ENCODE measurements at places on chromosomes 16 and 17. TPM values are rescaled to one million over a fixed set of nuclear protein-coding genes. Genes with fewer than 3 reads are reported as not detected.

Gene SLC22A31
- polyA plus RNA-seq: 0.47 TPM

Gene NGFR
- polyA plus RNA-seq: 9.4 TPM

GRCh38 chr17:10842658-10843057, 4.8 kb upstream of the PIRT start:
- H3K27ac ChIP-seq: no peak overlapping the region
- no peak for DNase-seq
- no peaks in the 10 kb centered on the region for H3K27me3 ChIP-seq
- no peak overlapping the region for H3K4me3 ChIP-seq
- no peaks in the 10 kb centered on the region for H3K4me1 ChIP-seq

- peak overlapping the region; percentile 3 for H3K27ac ChIP-seq
- no peak overlapping the region for H3K4me3 ChIP-seq
- H3K27me3 ChIP-seq: no peaks in the 10 kb centered on the region
- peaks cover 11% of the 10 kb centered on the region for H3K36me3 ChIP-seq
- H3K4me1 ChIP-seq: peaks cover 19% of the 10 kb centered on the region
These were observed 24.7 kb downstream of the WSB1 start for GRCh38 chr17:27318633-27319032.

DNA sequence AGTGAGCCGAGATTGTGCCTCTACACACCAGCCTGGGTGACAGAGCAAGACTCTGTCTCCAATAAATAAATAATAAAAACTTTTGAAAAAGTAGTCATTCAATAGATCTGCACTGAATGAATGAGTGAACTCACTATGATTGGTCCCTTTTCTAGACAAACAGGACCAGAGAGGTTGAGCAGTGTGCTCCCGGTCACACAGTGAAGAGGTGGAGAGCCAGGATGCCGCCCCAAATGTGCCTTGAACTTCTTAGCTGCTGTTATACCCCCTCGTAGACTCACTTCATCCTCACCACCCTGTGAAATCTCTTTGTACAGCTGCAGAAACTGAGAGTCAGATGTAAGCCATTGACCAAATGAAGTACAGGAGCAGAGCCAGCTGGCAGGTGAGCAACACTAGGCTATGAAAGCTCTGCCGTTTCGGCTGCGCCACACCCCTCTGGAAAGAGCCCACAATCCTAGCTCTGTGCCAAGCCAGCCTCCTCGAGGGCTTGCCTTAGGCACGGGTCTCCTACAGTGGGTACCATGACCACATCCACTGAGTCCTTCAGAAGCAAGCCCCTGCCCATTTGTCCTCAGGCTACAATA, 7.8 kb upstream of the KIAA0513 start:
- no peaks in the 10 kb centered on the region for H3K27me3 ChIP-seq
- no peaks in the 10 kb centered on the region for H3K36me3 ChIP-seq
- H3K27ac ChIP-seq: peak overlapping the region; percentile 47
- no peak overlapping the region for H3K4me3 ChIP-seq

- H3K36me3 ChIP-seq: peaks cover 2% of the 10 kb centered on the region
- no peaks in the 10 kb centered on the region for H3K27me3 ChIP-seq
- no peaks in the 10 kb centered on the region for H3K4me1 ChIP-seq
- H3K4me3 ChIP-seq: no peak overlapping the region
- H3K27ac ChIP-seq: no peak overlapping the region
These were observed 63.3 kb downstream of the CYB561 start for GRCh38 chr17:63382826-63383225.

GRCh38 chr17:49583226-49583625, 7.6 kb downstream of the NXPH3 start:
- H3K4me1 ChIP-seq: no peaks in the 10 kb centered on the region
- no peak overlapping the region for H3K27ac ChIP-seq
- no peaks in the 10 kb centered on the region for H3K27me3 ChIP-seq
- H3K36me3 ChIP-seq: no peaks in the 10 kb centered on the region
- DNase-seq: no peak

GRCh38 chr16:66116163-66117002, 250.1 kb upstream of the CDH5 start:
- no peaks in the 10 kb centered on the region for H3K4me1 ChIP-seq
- H3K27ac ChIP-seq: no peak overlapping the region
- H3K4me3 ChIP-seq: no peak overlapping the region
- no peak for DNase-seq
- H3K36me3 ChIP-seq: no peaks in the 10 kb centered on the region

All from kidney (tissue), 22 donors.